RWPE2 (cell line): ENCODE measurements at places on chromosomes 4 and X.

DNA sequence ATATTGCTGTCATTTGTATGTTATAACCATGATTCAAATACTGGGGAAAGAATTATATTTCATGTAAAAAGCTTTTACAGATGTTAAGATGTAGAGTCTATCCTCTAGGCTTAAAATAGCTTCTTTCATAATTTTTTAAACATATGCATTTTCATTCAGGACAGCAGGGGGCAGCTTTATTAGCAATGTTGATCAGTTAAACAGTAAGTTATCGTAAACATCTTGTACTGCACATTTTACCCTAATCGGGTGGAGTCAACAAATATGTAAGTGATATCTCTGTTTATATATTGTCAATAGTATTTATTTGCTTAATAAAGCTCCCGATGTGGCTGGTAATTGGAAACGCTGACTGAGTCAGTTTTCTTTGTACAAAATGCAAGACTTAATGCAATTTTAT, 142.5 kb upstream of the MED14 start:
- H3K27me3 ChIP-seq, result no peaks in the 10 kb centered on the region
- no peak overlapping the region for H3K4me3 ChIP-seq
- no peaks in the 10 kb centered on the region for H3K36me3 ChIP-seq
- DNase-seq, result no peak
- H3K4me1 ChIP-seq, result no peaks in the 10 kb centered on the region

DNA sequence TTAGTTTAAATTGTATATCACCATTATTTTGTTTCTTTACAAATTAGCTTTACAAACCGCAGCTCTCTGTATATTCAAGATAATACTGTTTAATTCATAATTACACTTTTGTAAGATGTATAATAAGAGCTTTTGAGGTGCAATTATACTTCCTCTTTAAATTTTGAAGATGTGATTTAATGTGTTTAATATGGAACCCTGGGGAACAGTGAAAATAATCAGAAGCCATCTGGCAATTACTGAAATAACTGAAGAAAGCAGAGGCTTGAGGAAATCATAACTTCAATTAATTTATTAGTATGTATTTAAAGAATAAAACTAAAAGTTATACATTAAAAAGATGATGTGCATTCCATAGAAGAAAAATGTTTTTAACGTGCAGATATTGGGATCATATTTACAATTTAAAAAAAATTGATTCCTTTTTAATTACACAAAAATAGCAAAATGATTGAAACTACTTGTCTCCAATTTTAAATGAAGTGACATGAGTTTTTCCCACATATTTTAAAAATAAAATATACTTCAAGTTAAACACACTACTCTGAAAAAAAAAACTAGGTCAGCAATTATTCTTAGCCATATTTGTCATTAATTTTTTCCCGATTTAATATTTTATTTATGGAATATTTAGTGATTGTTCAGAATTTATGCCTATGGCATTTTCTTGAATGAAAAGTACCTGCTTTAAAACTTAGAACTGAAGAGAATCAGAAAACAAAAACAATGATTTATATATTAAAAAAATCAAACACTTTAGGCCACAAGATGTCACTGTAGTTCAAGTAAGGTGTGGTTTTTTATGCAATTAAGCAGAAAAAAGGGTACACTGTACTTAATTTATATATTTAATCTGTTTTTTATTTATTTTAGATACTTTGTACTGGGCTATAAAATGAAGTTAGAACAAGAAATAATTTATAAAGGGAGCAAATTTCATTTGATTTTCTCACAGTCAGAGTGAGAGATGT, 942.7 kb upstream of the NDST4 start:
- no peaks in the 10 kb centered on the region for H3K36me3 ChIP-seq
- H3K27ac ChIP-seq, result no peak overlapping the region
- H3K27me3 ChIP-seq, result no peaks in the 10 kb centered on the region
- no peak for DNase-seq
- no peak overlapping the region for H3K4me3 ChIP-seq
- no peaks in the 10 kb centered on the region for H3K4me1 ChIP-seq

DNA sequence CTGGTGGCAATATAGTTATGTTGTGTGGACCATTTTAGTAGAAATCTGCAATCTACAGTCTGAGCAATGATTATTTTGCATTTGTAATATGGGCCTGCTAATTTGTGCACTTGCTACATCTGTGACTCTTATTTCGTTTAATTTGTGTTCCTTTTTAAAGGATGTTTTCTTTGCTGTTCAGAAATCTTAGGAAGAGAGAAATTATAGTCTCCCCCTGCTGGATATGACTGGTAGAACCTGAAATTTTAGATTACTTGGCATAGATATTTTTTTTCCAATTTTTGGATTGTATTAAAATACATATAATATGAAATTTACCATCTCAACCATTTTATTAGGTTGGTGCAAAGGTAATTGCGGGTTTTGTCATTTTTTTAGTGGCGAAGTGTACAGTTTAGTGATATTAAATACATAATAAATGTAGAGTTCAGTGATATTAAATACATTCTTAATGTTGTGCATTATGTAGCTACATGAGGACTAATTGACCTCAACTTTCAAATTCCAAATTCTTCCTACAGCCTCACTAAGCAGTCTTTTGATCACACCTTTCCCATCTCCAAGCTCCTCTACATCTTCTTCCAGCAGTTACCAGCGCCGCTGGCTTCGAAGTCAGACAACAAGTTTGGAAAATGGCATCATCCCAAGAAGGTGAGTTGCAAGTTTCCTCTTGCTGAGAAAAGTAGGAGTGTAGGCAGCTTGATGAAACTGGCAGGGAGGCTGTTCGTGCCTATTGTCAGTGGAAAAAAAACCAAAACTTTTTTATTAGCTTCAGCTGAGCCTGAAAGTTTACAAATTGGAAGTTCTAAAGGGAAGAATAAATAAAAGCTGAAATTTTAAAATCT, 82.2 kb downstream of the FNIP2 start:
- no peak overlapping the region for H3K27ac ChIP-seq
- no peaks in the 10 kb centered on the region for H3K27me3 ChIP-seq
- no peak overlapping the region for H3K4me3 ChIP-seq

DNA sequence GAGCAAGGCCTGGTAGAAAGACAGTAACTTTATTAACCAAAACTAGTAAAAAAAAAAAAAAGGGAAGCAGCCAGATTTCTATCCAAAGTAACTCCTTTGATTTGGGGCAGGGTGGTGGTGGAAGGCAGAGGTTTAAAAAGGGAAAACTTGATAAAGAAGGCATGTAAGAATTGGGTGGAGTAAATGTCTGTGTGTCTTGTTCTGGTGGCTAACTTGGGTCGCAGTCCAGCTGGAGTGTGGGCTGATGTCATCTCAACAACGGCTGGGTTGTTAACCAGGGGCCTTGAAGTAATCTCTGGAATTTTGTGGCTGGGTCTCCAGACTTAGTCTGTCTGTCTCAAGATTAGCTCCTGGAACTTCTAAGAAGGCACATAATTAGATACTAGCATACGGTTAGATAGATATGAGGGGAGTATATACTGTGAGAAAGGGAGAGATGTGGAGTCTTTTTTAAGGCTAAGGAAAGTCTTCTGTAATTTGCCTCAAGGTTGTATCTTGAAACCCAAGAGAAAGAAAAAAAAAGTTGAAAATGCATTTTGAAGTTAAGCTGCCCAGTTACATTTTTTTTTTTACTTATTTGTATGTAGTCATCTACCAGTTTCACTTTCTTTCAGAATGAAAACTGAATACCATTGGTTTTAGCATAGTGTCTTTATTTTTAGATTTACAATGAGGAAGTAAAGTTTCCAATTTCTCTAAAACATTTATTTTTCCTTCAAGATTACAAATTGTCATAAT, 48.3 kb downstream of the MTHFD2L start:
- H3K27me3 ChIP-seq, result no peaks in the 10 kb centered on the region
- no peak overlapping the region for H3K4me3 ChIP-seq
- H3K27ac ChIP-seq, result peak overlapping the region; percentile 33
- H3K36me3 ChIP-seq, result peaks cover 8% of the 10 kb centered on the region

- H3K36me3 ChIP-seq, result no peaks in the 10 kb centered on the region
- peaks cover 20% of the 10 kb centered on the region for H3K4me1 ChIP-seq
- no peak overlapping the region for H3K4me3 ChIP-seq
- peak overlapping the region; percentile 46 for H3K27ac ChIP-seq
- no peak for DNase-seq
- no peaks in the 10 kb centered on the region for H3K27me3 ChIP-seq
These were observed 13.3 kb upstream of the CENPU start for GRCh38 chr4:184747034-184747830.

- no peak overlapping the region for H3K4me3 ChIP-seq
- H3K27ac ChIP-seq, result no peak overlapping the region
- no peaks in the 10 kb centered on the region for H3K27me3 ChIP-seq
- no peaks in the 10 kb centered on the region for H3K4me1 ChIP-seq
- no peaks in the 10 kb centered on the region for H3K36me3 ChIP-seq
These were observed 373.7 kb downstream of the AR start for GRCh38 chrX:67917421-67918010.
